Upper lobe of left lung (tissue), 6 donors: ENCODE measurements at places on chromosomes 1 and 21. TPM values are rescaled to one million over a fixed set of nuclear protein-coding genes. Genes with fewer than 3 reads are reported as not detected.
A peak's percentile ranks its signal among the peaks of the same experiment; 100 is the strongest.

GRCh38 chr1:147924813-147925212 lies 3.4 kb upstream of the GPR89B start:
- peaks cover 3% of the 10 kb centered on the region for H3K4me1 ChIP-seq
- H3K36me3 ChIP-seq = no peaks in the 10 kb centered on the region
- no peak overlapping the region for H3K4me3 ChIP-seq
- no peak for DNase-seq
- H3K27me3 ChIP-seq = no peaks in the 10 kb centered on the region

GRCh38 chr1:204413170-204413535 lies 1.5 kb upstream of the PPP1R15B start:
- H3K27me3 ChIP-seq = no peaks in the 10 kb centered on the region
- H3K4me1 ChIP-seq = peaks cover 28% of the 10 kb centered on the region
- H3K27ac ChIP-seq = peak overlapping the region; percentile 97
- H3K4me3 ChIP-seq = no peak overlapping the region
- DNase-seq = no peak

DNA sequence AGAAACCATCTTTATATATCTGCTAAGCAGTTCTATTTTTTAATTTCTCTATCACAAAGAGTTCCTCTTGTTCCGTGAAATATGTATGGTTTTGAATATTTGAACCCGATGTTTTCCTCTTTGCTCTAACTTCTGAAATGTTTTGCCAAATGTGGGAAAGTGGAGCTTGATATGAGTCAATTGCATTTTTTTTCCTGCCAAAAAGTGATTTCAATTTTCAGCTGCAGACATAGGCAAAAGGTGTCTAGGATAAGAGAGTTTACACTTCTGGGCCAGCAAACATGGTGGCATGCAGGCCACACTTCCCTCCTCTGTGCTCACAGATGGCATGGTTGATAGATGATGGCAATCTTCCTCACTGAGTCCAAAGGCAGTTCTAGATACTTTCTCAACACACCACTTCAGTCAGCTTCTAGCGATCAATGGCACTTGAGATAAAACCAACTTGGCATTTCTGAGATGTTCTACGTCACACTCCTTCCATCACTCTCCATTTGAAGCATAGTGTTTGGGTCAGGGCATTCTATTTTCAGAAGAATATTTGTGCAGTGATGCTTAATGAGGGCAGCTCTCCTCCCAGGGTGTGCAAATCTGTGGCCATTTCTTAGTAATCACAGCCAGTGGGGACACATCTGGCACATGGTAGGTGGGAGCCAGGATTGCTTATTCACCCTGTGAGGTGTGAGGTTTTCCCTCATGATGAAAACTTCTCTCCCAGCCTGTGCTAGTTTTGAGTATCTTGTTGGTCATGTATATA lies 54.4 kb upstream of the SCAF4 start:
- no peak for DNase-seq
- no peaks in the 10 kb centered on the region for H3K27me3 ChIP-seq
- H3K4me1 ChIP-seq = no peaks in the 10 kb centered on the region
- no peaks in the 10 kb centered on the region for H3K36me3 ChIP-seq
- no peak overlapping the region for H3K4me3 ChIP-seq

DNA sequence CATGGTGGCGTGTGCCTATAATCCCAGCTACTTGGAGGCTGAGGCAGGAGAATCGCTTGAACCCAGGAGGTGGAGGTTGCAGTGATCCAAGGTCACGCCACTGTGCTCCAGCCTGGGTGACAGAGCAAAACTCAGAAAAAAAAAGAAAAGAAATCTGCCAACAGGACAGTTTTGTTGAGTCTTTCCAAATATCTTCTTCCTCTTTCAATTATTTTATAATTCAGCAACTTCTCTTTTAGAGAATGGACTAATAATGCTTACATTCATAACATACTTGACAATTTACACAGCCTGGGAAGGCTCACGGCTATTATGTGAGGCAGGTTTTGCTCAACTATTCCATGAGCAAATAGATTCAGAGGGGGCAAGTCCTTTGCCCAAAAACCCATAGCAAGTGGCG lies 18.1 kb downstream of the CNR2 start:
- no peak overlapping the region for H3K4me3 ChIP-seq
- H3K36me3 ChIP-seq = no peaks in the 10 kb centered on the region
- no peak for DNase-seq
- no peak overlapping the region for H3K27ac ChIP-seq
- no peaks in the 10 kb centered on the region for H3K27me3 ChIP-seq

GRCh38 chr1:240582953-240583352 lies 29.0 kb downstream of the GREM2 start:
- H3K27me3 ChIP-seq = no peaks in the 10 kb centered on the region
- H3K36me3 ChIP-seq = no peaks in the 10 kb centered on the region
- no peak overlapping the region for H3K4me3 ChIP-seq

DNA sequence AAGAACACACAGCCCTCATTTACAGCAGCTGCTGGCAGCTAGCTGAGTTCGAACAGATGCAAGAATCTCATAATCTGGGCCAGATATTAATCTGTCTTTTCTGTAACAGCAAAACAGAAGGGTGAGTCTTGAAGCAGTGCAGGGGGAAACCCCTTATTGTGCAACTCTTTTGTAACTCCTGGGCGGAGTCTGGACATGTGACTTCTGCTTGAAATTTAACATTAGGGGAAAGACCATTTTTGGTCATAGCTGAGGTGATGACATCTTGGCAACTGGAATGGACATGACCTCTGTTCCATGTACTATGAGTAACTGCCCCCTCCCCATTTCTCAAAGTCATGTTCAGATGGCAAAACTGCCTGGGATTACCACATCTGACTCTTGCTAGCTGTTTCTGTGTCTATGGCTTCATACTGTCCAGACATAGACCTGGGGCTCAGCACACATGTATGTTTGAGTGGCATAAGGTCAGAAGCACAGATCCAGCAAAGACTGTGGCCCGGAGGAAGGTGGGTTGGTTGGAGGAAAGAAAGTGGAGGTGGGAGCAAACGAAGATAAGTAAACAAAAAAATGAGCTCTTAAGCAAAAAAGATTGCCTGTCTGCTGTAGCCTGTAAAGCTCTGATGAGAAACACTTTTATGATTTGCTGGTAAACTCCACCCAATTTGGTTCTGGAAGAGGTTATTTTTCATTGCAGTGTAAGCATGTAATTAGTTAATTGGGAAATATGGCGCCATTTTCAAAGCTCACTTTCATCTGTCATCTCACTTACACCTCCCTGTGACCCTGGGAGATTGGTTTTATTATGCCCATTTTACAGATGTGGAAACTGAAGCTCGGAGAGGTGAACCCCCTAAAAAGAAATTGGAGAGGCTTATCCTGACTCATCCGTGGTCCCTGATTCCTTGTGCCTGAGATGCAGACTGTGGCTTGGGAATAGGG lies 26.1 kb downstream of the ETS2 start:
- no peak overlapping the region for H3K4me3 ChIP-seq
- peaks cover 21% of the 10 kb centered on the region for H3K4me1 ChIP-seq
- H3K27me3 ChIP-seq = no peaks in the 10 kb centered on the region
- no peaks in the 10 kb centered on the region for H3K36me3 ChIP-seq

- H3K4me1 ChIP-seq = peaks cover 10% of the 10 kb centered on the region
- peaks cover 19% of the 10 kb centered on the region for H3K27me3 ChIP-seq
- no peak overlapping the region for H3K27ac ChIP-seq
- DNase-seq = no peak
- no peaks in the 10 kb centered on the region for H3K36me3 ChIP-seq
Observed at GRCh38 chr1:215079456-215079855, 3.1 kb upstream of the KCNK2 start.

- no peak for DNase-seq
- no peaks in the 10 kb centered on the region for H3K36me3 ChIP-seq
- peak overlapping the region; percentile 89 for H3K27ac ChIP-seq
- no peaks in the 10 kb centered on the region for H3K27me3 ChIP-seq
- peak overlapping the region; percentile 79 for H3K4me3 ChIP-seq
Observed at GRCh38 chr1:2232255-2232915, 4.3 kb downstream of the SKI start.

DNA sequence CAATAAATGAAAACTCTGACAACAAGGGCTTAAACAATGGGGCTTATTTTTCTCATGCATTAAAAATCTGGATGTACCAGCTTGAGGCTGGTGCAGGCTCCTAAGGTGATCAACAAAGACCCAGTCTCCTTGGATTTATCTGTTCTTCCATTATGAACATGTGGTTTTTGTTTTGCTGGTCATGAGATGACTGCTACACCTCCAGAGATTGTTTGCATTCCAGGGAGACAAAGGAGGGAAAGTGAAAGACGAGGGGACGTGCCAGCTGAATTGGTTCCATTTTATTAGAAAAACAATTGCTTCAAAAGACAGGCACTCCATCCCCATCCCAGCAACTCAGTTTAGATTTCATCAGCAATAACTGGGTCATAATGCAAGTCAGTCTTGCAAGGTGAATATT lies 90.9 kb upstream of the KCNK1 start:
- H3K27me3 ChIP-seq = no peaks in the 10 kb centered on the region
- no peaks in the 10 kb centered on the region for H3K36me3 ChIP-seq
- H3K4me3 ChIP-seq = no peak overlapping the region
- H3K27ac ChIP-seq = no peak overlapping the region

- no peak overlapping the region for H3K4me3 ChIP-seq
- DNase-seq = no peak
- H3K4me1 ChIP-seq = no peaks in the 10 kb centered on the region
- H3K27me3 ChIP-seq = no peaks in the 10 kb centered on the region
Observed at GRCh38 chr1:214199585-214199984, 81.4 kb upstream of the SMYD2 start.

DNA sequence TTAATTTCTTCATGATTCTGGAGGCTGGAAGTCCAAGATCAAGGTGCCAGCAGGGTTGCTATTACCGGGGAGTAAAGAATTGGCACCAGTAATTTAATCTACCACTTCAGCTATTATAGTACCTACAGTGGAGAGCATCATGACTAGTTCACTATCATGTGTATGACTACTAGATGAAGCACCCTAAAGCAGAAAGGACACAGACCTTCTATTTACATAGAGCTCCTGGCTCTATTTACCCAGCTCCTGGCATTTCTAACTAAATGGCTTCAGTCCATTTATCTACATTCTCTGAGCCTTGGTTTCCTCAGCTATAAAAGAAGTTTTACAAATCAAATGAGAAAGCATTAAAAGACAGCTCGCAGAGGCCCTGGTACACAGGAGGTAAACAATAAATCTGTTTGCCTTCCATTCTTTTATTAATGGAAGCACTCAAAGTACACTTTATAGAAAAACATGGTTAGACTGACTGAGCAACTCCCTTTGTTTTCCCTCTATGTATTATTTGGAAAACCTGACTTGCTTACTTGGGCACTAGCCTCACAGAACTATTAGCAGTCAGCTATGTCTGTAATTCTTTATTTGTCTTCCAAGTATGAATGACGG lies 203.0 kb downstream of the SLC35F3 start:
- no peak for DNase-seq
- no peaks in the 10 kb centered on the region for H3K27me3 ChIP-seq
- no peak overlapping the region for H3K4me3 ChIP-seq
- H3K27ac ChIP-seq = no peak overlapping the region
- no peaks in the 10 kb centered on the region for H3K4me1 ChIP-seq

GRCh38 chr1:195618287-195618686 lies 990.0 kb downstream of the KCNT2 start:
- no peak overlapping the region for H3K4me3 ChIP-seq
- DNase-seq = no peak
- no peaks in the 10 kb centered on the region for H3K36me3 ChIP-seq
- H3K27ac ChIP-seq = no peak overlapping the region

DNA sequence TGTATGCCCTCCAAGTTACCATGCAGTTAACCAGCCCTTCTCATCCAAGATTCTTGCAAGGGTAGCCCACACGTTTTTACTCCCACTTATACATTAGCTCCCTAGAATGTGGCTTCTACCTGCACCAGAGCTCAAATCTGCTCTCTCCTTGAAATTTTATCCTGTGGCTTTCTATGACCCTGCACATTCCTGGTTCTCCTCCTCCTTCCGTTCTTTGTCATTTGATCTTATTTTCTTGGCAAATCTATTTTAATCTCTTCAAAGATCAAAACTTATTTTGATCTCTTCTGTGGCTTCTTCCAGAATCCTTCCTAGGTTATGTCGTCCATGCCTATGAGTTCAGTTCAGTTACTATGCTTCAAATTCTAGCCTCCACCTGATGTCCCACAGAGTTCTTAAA lies 115.6 kb upstream of the GUCA2B start:
- no peak overlapping the region for H3K4me3 ChIP-seq
- H3K27me3 ChIP-seq = no peaks in the 10 kb centered on the region
- H3K4me1 ChIP-seq = peaks cover 13% of the 10 kb centered on the region
- H3K36me3 ChIP-seq = no peaks in the 10 kb centered on the region

DNA sequence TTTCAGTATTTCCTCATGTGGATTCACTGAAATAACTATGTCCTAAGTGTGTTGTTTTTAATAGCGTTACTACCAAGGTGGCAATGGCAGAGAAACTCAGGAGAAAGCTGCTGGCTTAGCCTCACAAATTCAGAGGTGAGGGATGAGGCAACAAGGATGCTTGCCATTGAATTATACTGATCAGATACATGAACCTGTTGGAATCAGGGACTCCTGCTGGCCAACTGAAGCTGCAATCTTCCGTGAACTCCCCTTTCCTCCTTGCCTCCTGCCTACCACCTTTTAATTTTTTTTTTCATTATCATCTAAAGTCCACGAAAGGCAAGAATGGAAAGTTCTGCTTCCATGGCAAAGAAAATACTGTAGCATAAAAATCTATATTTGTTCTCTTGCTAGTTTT lies 254.7 kb downstream of the NFIA start:
- H3K4me1 ChIP-seq = peaks cover 17% of the 10 kb centered on the region
- peak overlapping the region; percentile 66 for H3K27ac ChIP-seq
- no peaks in the 10 kb centered on the region for H3K27me3 ChIP-seq
- H3K4me3 ChIP-seq = no peak overlapping the region

GRCh38 chr1:100440075-100440809 lies 87.9 kb downstream of the CDC14A start:
- no peaks in the 10 kb centered on the region for H3K36me3 ChIP-seq
- no peak for DNase-seq
- peak overlapping the region; percentile 77 for H3K27ac ChIP-seq
- H3K4me3 ChIP-seq = no peak overlapping the region
- no peaks in the 10 kb centered on the region for H3K27me3 ChIP-seq
- peaks cover 31% of the 10 kb centered on the region for H3K4me1 ChIP-seq

DNA sequence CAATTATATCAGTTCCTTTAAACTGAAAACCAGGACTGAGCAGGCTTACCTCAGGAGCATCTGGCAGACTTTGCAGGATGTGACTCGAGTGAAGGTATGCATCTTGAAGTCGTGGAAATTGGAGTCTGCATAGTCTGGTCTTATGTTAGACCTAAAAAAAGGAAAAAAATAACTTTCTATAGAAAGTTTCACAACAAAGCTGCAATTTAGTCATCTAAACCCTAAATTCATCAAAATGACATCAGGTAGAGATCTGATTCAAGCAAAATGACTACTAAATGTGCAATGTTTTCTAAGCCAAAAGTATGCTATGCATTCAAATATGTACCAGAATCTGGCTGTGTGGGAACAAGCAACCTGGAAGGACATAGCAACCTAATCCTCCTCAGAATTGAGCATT lies 260.1 kb downstream of the VAV3 start:
- H3K27me3 ChIP-seq = no peaks in the 10 kb centered on the region
- no peak overlapping the region for H3K27ac ChIP-seq
- no peaks in the 10 kb centered on the region for H3K36me3 ChIP-seq
- no peak for DNase-seq
- H3K4me3 ChIP-seq = no peak overlapping the region

The APOBEC4 gene
- 0.94 TPM for total RNA-seq

The C4BPB gene
- total RNA-seq = 8.7 TPM

The SH3D21 gene
- total RNA-seq = 65.0 TPM

The ZYG11A gene
- 0.10 TPM for total RNA-seq

The RAB3B gene
- not detected for total RNA-seq

The SAMD11 gene
- total RNA-seq = 1.0 TPM

The DCDC2B gene
- total RNA-seq = 3.8 TPM

The KCNK2 gene
- total RNA-seq = not detected

The PGBD2 gene
- 5.8 TPM for total RNA-seq

The MARCKSL1 gene
- 5.5 TPM for total RNA-seq

The SH3BGR gene
- total RNA-seq = 4.0 TPM
